ENCODE measurements at places on chromosomes 6 and 20. TPM values are rescaled to one million over a fixed set of nuclear protein-coding genes. Genes with fewer than 3 reads are reported as not detected.

The C6orf58 gene
- not detected for total RNA-seq

The ACSS1 gene
- 159 TPM for total RNA-seq

The WFDC10A gene
- not detected for total RNA-seq

The PPP1R3G gene
- 11.1 TPM for total RNA-seq

The GRM1 gene
- 6.7 TPM for total RNA-seq

The CPXM1 gene
- 0.69 TPM for total RNA-seq

The PHACTR3 gene
- 4.3 TPM for total RNA-seq
